Hematopoietic multipotent progenitor cell treated with erythropoietin and hydrocortisone succinate and interleukin-3 and kit ligand, for 4 days (in vitro differentiated cells): ENCODE measurements at places on chromosomes 7 and 10.

DNA sequence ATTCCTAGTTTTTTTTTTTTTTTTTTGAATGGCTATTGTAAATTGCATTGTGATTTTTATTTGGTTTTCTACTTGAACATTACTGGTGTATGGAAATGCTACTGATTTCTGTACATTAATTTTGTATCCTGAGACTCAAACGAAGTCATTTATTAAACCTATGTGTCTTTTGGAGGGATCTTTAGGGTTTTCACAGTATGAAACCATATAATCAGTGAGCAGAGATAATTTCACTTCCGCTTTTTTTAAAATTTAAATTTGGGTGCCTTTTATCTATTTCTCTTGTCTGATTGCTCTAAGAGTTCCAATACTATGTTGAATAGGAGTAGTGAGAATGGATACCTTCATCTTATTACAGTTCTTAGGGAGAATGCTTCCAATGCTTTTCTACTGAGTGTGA, 102.7 kb downstream of the ZWINT start:
- no peak for DNase-seq

GRCh38 chr7:40437936-40438634, 303.3 kb downstream of the SUGCT start:
- DNase-seq: no peak

GRCh38 chr10:132420469-132420980, 23.5 kb downstream of the PWWP2B start:
- peak; percentile 62 for DNase-seq

- peak; percentile 63 for DNase-seq
These were observed 225.8 kb upstream of the KLF14 start for GRCh38 chr7:130959743-130960207.

GRCh38 chr7:47361236-47361635, 220.7 kb downstream of the TNS3 start:
- no peak for DNase-seq

DNA sequence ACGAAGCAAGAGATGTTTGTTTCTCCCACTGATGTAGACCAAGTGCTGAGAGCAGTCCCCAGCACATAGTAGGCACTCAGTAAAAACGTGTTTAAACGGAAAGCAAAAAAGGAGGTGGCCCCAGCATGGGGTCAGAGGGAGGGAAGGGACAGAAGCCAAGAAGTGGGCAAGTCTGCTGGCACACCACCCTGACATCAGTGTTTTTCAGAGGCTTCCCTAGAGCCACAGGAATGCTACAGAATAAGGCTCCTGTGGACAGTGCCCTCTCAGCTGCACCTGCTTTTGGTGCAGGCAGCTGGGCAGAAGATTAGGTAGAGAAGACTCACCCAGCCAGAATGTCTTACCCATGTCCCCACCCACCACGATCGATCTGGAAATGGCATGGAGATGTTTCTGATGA, 8.3 kb upstream of the ANKRD1 start:
- DNase-seq: no peak

DNA sequence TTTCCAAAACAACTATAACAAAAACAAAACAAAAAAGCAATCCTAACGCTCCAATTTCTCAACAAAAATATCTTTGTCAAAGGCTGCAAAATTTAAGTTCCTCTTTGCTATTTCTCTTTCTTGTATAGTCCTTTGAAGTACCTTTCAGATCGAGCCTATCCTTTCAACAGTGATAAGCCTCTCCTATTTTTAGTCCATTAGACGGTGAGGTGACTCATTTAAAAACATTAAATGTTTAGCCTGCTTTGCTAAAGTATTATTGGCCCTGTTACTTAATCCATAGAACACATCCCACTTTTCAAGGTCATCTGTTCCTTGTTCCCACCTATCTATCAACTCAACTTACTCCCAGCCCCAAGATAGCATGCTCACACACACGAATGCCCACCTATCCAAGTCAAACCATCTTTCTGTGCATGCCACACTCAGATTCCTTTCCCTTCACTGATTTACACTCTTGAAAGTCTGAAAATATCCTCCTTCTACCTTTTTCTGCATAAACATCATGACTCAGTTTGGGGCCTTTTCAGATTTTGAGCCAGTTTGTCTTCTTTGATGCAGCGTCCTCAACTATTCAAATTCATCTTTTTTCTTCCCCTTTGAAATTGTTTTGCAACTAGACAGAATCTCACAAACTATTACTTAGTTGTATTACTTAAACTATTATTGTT, 224.9 kb upstream of the TMEM229A start:
- no peak for DNase-seq

GRCh38 chr10:1488970-1489548, 248.3 kb downstream of the ADARB2 start:
- peak; percentile 4 for DNase-seq

DNA sequence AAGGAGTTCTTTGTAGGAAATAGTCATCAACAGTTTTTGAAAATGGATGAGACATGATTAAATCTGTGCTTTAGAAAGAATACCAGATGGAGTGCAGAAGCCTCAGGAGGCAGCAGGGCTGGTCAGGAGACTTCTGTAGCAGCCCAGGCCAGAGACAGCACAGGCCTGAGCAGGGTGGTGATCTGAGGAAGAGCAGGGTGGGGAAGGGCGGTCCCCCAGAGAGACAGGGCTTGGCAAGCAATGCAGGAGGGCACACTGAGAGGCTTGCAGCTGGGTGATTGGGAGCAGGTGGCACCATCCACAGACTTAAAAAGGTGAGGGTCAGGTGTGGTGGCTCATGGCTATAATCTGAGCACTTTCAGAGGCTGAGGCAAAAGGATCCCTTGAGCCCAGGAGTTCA, 4.3 kb upstream of the SMKR1 start:
- DNase-seq: no peak

DNA sequence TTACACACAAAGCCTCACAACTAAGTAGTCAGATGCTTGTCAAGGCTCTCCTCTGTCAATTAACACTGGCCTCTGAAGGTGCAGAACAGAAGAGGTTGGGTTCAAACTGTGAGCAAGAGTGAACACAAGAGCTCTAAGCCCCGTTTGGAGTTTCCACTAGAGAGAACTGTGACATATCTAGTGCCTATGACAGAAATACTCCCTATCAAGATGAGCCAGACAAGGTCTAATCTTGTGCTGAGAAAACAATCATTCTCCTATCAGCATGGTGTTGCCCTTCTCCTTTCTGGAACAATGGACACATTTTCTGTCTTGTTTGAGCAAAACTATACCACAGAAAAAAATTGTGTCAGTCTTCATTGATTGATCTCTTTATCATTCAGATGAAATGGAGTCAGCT, 62.4 kb upstream of the CCDC71L start:
- DNase-seq: no peak

DNA sequence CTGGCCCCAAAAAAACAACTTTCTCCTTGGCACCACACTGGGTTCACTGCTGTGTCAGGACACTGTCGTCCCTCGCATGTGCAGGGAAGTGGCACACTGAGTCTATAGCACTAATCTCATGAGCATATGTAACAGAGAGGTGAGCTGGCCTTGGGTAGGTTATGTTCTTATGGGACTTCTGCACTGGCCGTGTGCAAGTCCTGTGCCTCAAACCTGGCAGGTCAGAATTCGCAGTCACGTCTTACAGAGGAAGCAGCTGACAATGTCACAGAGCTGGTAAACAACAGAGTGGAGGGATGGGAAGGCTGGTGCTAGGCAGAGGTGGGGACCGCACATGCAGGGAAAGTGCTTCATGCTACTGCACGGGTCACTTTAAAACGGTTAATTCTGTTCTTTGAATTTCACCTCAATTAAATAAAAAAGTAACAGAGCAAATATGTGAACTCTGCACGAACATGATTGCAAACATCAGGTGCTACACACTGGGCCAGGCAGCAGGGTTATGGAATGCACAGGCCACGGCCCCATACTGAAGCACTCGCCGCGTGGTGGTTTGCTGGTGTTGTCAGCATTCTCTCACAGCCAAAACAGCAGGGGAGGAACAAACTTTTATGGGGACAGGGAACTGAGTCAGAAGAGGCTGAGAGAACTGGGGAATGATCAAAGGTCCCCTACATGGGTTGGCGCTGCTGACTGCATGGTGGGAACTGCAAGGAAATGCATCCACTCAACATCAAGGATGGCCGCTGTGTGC, 54.2 kb downstream of the VOPP1 start:
- no peak for DNase-seq

DNA sequence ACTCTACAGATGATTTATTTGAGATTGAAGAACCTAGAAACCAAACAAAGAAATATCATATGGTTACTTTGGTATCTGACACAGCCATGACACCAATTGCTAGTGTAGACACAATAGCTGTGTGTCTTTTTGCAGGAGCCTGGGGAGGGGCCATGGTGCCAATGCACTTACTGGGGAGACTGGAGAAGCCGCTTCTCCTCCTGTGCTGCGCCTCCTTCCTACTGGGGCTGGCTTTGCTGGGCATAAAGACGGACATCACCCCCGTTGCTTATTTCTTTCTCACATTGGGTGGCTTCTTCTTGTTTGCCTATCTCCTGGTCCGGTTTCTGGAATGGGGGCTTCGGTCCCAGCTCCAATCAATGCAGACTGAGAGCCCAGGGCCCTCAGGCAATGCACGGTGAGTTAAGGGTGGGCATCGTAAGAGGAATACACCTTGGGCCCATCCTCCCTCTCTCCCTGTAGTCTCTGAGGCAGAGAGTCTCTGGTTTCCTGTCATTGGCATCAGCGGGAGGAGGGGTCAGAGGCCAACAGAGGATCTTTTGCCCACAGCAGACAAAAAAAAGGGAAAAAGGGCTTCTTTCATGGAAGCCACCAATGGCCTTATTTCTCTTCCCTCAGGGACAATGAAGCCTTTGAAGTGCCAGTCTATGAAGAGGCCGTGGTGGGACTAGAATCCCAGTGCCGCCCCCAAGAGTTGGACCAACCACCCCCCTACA, 1.2 kb downstream of the TMEM139 start:
- DNase-seq: no peak

- no peak for DNase-seq
These were observed 81.4 kb downstream of the VIM start for GRCh38 chr10:17309435-17309834.

- DNase-seq: no peak
These were observed 186.3 kb upstream of the VSTM2A start for GRCh38 chr7:54355842-54356241.

- no peak for DNase-seq
These were observed 2.4 kb upstream of the EVX1 start for GRCh38 chr7:27240015-27240731.

DNA sequence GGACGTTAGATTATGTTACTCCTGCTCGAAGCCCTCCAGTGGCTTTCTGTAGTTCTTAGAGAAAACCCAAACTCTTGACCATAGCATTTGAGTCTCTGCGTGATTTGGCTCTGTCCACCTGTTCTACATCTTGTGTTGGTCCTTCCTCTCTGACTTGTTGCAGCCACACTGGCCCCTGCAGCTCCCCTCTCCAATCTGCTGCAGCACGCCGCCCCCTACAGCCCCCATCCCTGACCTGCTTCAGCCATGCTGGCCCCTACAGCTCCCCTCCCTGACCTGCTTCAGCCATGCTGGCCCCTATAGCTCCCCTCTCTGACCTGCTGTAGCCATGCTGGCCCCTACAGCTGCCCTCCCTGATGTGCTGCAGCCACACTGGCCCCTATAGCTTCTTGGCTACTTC, 29.2 kb downstream of the TRRAP start:
- no peak for DNase-seq

GRCh38 chr7:121126801-121127534, 138.5 kb downstream of the CPED1 start:
- peak; percentile 40 for DNase-seq

DNA sequence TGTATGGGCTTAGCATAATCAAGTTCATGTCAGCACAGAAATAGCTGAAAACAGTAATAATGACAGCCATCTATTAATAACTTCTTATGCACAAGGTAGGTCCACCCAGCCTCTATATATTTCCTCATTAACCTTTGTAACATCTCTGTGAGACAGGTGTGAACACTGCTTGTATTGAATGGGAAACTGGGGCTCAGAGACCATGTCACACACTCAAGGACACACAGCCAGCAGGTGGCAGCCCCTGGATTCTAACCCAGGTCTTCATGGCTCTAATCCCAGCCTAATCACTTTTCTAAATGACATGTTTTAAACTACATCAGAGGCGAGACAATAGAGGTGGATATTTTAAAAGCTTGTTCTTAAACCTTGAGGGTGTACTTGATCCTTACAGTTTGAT, 591.4 kb downstream of the PARD3 start:
- no peak for DNase-seq

DNA sequence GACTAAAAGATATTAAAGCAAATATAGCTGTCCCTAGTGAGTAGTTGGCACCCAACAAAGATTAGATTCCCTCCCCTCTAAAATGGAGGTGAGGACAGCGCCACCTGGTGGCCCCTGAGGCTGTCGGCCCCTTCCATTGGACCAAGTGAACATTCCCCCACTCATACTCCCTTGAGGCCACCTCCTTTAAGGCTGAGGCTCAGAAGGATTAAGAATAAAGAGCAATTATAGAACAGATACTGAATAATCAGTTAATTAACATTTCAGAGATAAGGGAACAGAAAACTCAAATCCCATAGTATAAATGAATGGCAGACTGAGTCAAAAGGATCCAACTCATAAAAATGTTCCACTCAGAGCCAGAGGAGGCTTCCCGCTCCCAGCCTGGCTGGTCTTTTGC, 130.4 kb upstream of the GHITM start:
- DNase-seq: peak; percentile 58

DNA sequence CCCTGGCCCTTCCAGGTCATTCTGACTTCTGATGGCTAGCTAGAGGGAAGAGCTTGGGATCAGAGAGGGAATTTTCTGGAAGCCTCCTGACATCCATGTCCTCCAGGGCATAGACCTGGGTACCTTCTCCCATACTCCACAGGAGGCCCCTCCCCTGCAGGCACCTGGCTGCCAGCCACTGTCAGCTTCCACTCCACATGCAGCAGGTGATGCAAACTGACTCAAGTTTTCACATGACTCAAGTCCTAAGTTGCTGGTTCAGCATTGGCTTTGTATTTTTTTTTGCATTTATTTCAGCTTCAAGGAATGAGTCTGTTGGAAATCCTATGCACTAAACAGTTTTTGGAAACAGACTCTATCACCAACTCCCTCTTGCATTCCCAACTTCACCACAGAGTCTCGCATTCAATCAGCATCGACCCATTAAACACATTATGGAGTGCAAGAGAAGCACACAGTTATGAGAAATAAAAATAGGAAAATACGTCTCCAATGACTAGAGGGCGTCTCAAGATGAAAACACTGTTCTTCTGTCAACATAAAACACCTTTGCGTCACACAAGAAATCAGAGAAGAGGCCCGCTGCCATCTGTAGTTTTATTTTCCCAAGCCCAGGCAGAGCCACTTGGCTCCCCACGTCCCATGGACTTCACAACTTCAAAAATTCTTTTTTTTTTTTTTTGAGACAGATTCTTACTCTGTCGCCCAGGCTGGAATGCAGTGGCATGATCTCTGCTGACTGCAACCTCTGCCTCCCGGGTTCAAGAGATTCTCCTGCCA, 362.6 kb upstream of the MGMT start:
- no peak for DNase-seq

- no peak for DNase-seq
These were observed 45.6 kb upstream of the PDE1C start for GRCh38 chr7:32115831-32116230.

- DNase-seq: no peak
These were observed 79.3 kb downstream of the ITGB8 start for GRCh38 chr7:20409961-20410360.

GRCh38 chr7:13952921-13953320, 36.5 kb downstream of the ETV1 start:
- DNase-seq: no peak

GRCh38 chr10:131774681-131775085, 126.1 kb upstream of the PPP2R2D start:
- no peak for DNase-seq

GRCh38 chr10:19412531-19412930, 363.9 kb downstream of the MALRD1 start:
- peak; percentile 60 for DNase-seq
